T-cell (primary cell): ENCODE measurements at places on chromosomes 12 and 14.
A peak's percentile ranks its signal among the peaks of the same experiment; 100 is the strongest.

GRCh38 chr12:49233842-49234526, 30.9 kb upstream of the TUBA1C start:
- peak; percentile 14 for DNase-seq

GRCh38 chr12:71130521-71131069, 27.2 kb downstream of the TSPAN8 start:
- no peak for DNase-seq

DNA sequence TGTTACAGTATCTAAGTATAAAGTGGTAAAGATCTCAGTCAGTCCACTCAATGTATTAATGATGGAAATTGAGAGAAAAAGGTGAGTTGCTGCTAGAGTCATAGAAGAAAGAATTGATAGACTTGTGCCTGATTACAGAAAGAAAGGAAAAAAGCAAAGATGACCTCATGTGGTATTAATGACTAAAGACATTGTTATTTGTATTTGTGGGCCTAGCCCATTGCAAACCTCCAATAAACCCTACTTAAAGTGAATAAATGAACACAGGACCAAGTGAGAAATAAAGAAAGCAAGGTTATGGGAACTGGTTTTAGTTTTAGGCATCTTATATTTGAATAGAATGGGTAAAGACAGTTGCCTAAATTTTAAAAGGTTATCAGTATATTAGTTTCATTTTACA, 105.5 kb downstream of the SYT1 start:
- no peak for DNase-seq

- DNase-seq = no peak
These were observed 9.6 kb downstream of the PLXNC1 start for GRCh38 chr12:94157981-94158411.
